ENCODE measurements at places on chromosomes 2 and 18.

DNA sequence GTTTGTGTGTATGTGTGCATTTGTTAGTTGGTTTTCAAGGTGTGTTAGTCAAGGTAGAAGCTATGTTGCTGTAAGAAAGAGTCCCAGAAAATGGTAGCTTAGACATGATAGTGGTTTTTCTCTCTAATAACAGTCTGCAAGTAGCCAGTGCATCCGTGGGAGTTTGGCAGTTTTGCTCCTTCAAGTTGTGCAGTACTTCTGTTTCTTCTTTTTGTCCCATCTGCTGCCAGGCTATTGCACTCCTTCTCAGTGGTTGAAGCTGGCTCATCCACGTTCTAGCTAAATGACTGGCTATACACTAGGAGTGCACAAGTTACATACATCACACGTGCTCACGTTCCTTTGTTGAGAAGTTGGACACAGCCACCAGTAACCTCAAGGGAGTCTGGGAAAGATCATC lies 134.7 kb downstream of the ASXL3 start:
- no peak for DNase-seq

DNA sequence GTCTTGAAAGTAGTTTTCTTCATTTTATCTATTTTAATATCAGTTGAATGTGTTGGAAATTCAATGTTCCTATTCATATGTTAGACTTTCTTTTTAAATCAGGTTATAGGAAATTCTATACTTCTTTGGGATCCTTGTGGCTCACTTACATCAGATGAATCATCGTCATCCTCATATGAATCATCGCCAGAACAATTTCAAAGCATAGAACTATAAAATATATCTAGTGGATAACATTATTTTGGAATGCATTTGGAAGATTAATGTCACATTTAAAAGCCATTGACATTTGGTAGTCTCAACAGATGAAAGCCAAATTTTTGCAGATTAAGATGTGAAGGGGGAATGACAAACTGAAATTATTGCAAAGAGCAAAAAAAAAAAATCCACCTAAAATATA lies 94.1 kb downstream of the FAM161A start:
- DNase-seq, result no peak

GRCh38 chr2:25301453-25302352 lies 40.0 kb downstream of the DNMT3A start:
- DNase-seq, result no peak

DNA sequence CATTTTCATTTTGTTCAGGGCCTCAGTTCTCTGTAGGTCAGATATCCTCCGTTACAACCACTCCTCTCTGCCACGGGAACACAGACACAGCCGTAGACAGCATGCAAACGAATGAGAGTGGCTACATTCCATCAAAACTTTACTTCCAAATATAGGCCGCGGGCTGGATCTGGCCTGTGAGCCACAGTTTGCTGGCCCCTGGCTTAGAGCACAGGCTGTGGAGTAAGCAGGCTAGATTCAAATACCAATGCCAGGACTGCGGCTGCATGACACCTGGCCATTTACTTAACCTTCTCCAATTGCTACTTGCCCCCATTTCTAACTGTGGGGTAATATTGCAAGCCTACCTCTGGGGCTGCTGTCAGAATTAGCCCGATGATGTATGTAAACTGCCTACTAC lies 325.8 kb upstream of the POU3F3 start:
- DNase-seq, result no peak

- no peak for DNase-seq
Measured at GRCh38 chr18:35525795-35526494, 28.2 kb upstream of the INO80C start.
